NCI-H1092 (cell line): ENCODE measurements at places on chromosomes 13 and 19.

GRCh38 chr13:20363172-20363571 is 131.1 kb upstream of the GJB6 start:
- no peak for DNase-seq

DNA sequence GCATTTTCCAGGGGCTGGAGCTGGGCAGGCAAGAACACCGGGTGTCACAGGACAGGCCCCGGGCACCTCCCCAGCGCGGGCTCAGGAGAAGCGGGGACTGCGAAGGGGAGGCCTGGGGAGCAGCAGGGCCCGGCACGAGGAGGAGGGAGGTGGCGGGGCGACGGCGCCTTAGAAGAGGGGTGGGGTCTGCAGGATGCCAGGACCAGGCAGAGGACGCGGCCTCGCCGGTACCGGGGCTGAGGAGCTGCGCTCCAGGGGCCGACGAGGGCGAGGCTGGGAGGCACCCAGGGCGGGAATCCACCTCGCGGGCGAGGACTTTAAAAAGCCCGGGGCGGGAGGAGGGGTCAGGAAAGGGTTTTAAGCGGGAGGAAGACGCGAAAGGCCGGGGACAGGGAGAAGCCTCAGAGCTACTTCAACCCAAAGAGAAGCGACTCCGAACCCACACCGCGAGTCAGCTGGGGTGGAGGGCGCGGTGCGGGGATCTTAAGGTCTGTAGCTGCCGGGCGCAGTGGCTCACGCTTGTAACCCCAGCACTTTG is 665 bp downstream of the ZNF347 start:
- no peak for DNase-seq

DNA sequence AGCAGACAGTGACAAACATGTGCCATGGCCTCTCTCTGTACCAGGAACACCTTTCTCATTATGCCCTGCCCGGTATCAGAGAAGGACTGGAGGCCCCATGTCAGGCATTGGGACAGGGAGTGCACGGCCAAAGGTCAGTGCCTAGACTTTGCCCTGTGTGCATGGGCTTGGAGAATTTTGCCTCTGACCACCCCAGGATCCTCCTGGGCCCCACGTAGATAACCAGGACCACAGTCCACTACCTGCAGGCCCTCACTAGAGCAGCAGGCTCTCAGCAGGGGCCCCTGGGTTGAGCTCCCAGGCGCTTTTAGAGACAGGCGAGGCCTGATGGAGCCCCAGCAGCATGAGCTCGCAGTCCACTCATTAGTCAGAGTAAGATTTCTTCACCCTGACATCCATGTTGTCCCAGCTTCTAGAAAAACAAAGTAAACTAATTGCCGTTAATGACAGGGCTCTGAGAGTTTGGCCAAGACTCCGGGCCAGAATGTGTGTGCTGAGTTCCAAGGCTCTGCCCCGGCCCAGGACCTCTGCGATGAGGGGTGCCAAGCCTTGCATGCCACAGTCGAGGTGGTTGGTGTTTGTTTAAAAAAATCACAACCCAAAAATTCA is 42.7 kb downstream of the CAPN12 start:
- no peak for DNase-seq

DNA sequence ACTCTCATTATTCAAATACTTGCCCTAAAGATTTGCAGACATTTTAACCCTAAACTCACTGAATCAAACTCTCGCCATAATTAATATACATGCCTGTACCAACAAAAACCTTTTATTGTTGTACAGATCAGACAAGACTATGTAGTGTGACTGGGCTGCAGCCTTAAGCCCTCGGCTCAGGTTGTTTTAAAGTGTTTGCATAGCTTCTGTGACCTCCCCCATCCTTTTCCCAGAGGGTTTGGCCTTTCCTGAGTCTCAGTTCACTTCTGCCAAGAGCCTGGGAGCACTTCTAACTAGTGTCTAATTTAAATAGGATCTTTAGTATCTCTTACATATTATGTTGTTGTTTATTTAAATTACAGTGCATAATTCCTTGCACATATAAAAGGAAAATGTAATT is 158.2 kb downstream of the HS6ST3 start:
- no peak for DNase-seq

DNA sequence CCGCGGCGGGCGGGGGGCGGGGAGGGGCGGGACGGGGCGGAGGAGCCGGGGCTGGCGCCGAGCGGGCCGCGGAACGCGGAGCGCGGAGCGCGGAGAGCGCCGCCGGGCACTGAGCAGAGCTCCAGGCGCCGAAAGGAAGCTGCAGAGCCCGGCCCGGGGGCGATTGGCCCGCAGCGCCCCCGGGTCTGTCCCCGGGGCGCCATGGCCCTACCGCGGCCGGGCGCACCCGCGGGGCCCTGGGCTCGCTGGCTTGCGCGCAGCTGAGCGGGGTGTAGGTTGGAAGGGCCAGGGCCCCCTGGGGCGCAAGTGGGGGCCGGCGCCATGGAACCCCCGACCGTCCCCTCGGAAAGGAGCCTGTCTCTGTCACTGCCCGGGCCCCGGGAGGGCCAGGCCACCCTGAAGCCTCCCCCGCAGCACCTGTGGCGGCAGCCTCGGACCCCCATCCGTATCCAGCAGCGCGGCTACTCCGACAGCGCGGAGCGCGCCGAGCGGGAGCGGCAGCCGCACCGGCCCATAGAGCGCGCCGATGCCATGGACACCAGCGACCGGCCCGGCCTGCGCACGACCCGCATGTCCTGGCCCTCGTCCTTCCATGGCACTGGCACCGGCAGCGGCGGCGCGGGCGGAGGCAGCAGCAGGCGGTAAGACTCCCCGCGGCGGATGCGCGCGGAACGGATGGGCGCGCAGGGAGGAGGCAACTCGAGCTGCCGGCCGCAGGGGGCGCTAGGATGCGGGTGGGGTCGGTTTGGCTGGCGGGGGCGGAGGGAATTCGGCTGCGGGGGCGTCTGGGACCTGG is at the start of gene PDE4A:
PDE4A (plus strand) TSS at position 95 of the 796 bp plus-strand sequence; CDS start at position 322, 227 bp downstream.
- no peak for DNase-seq

GRCh38 chr13:66534561-66534960 is 695.6 kb downstream of the PCDH9 start:
- DNase-seq: no peak

GRCh38 chr13:71860547-71861138 is 6.4 kb downstream of the DACH1 start:
- peak; percentile 30 for DNase-seq

GRCh38 chr13:105035092-105035491 is 1500.4 kb downstream of the EFNB2 start:
- DNase-seq: no peak

GRCh38 chr13:31968473-31968872 is 63.1 kb upstream of the FRY start:
- DNase-seq: no peak

DNA sequence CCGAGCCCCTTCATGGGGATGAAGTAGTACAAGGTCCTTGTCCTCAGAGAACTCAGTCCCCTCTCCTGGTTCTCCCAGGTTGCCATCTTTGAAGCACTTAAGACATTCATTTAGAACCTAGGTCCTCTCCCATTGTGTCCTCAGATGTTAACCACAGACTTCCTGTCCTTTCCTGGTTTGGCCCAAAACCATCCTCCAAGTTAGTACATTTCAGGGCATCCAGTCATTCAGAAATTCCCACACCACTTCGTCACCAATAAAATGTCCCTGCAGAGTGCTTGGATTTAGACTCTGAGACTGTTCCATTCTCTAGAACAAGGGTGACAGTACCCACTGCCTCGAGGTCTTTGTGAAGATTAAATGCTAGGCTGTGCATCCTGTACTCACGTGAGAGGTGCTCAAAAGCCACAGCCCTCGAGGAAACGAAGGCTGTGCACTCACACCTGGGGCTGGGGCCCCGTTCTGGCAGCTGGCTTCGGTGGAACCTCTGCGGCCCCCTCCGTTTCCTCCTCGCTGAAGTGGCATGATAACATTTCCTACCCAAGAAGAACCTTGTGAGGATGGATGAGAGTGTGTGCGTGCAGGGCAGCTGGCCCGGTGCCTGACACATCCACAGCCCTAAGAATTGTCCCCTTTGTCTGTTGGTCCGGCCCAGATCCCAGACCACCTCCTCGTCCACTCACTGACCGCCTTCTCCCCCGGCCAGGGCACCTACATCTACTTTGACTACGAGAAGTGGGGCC is 4.7 kb downstream of the LENG1 start:
- DNase-seq: no peak

- no peak for DNase-seq
Measured at GRCh38 chr13:88369866-88370265, 698.7 kb downstream of the SLITRK5 start.

GRCh38 chr19:50817941-50818858 is 5.4 kb downstream of the KLK1 start:
- peak; percentile 8 for DNase-seq

DNA sequence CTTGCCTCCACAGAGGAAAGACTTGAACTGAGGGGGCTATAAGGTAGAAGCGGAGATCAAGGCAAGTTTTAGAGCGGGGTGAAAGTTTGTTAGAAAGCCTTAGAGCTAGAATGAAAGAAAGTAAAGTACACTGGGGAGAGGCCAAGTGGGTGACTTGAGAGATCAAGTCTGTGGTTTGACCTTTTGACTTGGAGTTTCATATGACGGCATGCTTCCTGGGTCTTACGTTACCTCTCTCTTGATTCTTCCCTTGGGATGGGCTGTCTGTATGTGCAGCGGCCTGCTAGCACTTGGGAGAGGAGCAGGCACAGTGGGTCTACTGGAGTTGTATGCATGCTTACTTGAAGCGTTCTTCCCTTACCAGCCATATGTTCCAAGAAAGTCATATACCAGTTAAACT is 1768.5 kb downstream of the PCDH9 start:
- no peak for DNase-seq

DNA sequence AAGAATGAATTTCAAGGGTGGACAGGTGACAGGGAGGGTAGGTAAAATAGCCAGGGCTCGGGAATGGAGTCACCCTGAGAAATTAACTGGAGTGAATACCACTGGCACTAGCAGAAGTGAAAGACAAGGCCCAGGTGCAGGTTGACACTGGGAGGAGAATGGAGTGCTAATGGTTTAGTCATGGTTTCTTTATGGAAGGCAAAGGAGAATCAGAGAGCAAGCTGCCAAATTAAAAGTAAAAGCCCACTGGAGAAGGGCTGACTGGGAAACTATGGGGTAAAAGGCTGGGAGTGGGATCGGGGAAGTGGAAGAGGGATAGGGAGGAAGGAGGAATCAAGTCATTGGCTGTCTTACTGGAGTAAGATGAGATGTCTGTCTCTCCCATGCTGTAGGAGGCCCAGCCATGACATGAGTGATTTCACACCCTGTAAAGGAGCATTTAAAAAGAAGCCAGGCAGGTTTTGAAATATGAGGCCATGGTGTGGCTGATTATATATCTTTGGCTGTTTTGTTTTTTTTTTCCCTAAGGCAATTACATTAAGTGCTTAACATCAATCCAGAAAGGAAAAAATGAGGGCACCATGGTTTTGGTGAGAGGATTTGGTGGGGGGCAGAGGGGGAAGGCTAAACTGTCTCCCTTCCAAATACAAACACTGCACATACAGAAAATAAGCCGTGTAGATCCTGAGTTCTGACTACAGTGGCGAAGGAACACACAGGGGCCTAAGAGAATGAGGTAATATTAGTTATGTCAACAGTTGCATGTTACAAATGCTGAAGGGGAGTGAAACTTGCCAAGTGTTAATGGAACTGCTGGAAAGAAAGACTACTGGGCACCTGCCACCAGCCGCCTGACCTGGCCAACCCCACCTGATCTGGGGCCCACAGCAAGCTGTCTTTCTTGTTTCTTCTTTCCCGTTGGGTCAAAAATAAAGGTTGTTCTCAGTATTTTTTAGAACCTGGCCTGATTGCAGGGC is 183.5 kb upstream of the TSC22D1 start:
- peak; percentile 86 for DNase-seq

- no peak for DNase-seq
Measured at GRCh38 chr13:58542530-58542929, 911.0 kb downstream of the PCDH17 start.

GRCh38 chr13:33229446-33230177 is 55.9 kb downstream of the STARD13 start:
- DNase-seq: no peak

- DNase-seq: no peak
Measured at GRCh38 chr13:111165241-111166010, 50.3 kb downstream of the ARHGEF7 start.

- no peak for DNase-seq
Measured at GRCh38 chr13:91955546-91956355, 557.3 kb downstream of the GPC5 start.

DNA sequence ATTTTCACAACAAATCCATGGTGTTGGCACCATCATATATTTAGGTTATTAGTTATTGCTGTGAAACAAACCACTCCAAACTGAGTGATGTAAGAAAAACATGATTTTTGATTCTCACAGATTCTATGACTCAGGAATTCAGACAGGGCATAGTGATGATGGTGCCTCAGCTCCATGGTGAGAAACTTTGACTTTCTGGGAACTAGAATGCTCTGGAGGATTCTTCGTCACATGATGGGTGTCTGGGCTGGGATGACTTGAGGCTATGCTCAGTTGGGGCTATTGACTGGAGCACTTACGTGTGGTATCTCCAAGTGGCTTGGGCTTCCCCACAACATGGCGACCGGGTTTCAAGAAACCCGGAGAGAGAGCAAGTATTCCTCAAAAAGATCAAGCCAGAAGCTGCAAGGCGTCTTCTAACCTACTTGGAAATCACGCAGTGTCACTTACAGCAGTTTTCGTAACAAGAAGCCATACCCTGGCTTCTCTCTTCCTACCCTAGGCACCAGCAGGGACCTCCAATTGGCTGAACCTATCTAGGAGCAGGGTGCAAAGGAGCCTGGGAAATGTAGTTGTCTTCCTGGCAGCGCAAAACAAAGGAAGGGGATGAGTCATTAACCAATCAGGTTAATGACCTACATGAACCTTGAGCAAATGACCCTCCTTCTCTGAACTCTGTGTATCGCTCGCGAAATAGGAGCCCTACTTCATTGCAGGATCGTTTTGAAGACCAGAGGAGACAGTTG is 22.4 kb downstream of the VAV1 start:
- DNase-seq: no peak

DNA sequence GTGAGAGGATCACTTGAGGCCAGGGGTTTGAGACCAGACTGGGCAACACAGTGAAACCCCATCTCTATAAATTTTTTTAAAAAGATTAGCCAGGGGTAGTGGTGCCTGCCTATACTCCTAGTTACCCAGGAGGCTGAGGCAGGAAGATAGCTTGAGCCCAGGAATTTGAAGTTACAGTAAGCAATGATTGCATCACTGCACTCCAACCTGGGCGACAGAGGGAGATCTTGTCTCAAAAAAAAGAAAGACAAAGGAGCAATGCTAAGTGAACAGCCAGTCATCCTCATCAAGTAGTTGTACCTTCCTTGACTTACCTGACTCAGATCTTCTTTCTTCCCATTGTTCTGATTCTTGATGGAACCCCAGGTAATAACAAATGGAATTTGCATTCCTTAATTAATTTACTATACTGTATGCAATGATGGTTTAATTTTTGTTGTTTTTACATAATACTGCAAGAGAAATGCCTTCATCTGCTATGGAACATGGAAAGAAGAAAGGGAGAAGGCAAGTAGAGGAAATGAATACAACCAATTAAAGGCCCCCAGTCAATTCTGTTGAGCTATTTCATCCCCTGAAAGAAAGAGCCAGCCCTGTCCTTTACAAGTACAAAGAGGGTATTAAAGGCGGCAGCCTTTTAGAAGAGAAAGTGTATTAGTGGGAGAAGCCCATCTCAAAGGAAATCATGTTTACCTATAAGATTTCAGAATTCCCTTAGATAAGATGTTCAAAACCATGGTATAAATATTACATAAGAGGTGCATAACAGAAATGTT is 316.7 kb downstream of the DIAPH3 start:
- no peak for DNase-seq

- DNase-seq: no peak
Measured at GRCh38 chr13:23321535-23322241, 111.8 kb downstream of the SACS start.
